ENCODE measurements at places on chromosomes 3 and 15.
A peak's percentile ranks its signal among the peaks of the same experiment; 100 is the strongest.

DNA sequence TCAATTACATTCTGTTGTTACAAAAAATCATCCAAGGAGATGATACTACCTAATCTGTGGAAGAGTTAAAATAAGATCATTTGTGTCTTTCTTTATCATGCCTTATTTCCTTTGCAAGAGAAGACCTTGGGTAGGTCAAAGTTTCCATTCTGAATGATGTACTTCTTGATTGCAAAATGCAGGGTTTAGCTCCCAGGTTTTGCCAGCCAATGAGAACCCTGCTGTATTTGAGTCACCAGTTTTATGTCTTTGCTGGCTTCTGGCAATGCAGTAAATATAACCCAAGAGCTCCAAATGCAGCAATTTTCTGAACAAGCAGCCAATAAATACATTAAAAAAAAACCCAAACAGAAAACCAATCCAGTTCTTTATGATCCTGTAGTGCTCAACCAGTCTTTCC lies 204.9 kb downstream of the CADPS start:
- DNase-seq = no peak

- no peak for DNase-seq
Measured at GRCh38 chr15:54772663-54773062, 424.1 kb downstream of the RSL24D1 start.

GRCh38 chr3:31531992-31532586 lies 636 bp upstream of the STT3B start:
- peak; percentile 71 for DNase-seq

DNA sequence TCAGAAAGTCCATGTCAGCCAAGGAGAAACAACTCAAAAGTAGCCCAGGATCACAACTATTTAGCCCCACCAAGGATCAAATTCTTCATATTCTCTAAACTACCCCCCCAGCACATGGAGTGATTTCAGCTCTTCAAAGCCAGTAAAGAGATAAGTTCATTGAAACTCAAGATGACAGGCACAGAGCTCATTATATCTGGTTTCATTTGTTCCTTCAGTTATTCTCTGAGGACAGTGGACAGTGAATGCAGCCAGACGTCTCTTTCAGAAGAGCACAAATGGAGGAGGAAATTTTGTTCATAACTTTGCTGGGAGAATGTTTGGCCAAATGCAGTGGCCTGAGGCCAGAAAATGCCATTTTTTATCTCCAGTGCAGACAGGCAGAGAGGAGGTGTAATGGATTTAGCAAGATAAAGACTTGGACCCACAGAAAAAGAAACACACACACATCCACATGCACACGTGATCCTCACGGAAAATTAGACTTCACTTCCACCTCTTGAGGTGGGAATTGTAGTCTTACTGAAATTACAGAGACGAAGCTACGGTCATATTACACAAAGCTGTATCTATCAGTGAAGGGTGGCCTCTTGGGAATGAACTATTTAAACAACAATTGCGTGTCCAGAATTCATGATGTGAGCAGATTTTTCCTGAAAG lies 64.6 kb downstream of the HES1 start:
- no peak for DNase-seq

DNA sequence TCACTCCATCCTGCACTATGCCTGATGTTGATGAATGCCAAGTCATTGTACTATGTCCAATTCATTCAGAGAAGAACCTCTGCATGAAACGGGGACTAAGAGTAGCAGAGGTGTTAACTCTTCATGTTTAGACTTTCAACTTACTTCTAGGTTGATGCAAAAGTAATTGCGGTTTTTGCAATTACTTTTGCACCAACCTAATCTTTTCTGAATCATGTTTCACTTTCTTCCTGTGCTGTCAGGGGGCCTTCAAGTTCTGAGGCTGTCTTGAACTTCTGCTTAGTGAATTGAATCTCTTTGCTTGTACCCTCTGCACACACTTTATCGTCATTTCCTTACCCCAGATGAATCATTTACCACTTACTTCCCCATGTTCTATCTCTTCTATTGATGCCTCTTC lies 636.2 kb downstream of the NAALADL2 start:
- DNase-seq = no peak

DNA sequence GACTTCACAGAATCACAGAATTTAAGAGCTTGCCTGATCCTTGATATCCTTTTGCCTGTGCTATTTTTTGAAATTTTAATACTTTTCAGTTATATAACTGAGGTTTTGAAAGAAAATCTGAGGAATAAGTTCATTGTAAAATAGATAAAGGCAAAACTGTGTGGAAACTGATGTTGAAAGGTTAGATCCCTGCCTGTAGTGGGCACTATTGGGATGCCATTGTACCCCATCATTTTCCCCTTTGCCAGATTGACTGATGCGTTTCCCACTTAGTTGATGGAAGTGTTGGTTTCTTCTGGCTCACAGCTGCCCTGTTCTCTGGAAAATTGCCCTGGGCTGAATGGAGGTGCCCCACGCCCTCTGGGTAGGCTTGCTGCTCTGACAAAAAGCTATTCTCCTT lies 387.9 kb downstream of the RBMS3 start:
- no peak for DNase-seq

DNA sequence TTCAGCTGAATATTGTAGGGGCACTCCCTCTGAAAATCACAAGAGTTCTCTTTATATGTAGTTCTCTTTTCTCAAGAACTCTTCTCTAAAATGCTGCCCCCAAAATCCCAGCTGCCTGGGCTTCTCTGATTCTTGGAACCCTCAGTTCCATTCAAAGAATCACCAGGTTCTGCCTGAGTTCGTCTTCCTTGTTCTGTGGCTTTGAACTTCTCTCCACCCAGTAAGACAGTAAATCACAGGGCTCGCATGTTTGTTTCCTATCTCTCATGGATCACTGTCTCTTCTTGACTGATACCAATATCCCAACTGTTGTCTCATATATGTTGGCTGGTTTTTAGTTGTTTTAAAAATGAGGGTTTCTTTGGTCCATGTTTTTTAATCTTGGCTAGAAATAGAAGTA lies 359.5 kb upstream of the CBLB start:
- no peak for DNase-seq

GRCh38 chr15:96264801-96265515 lies 65.5 kb upstream of the NR2F2 start:
- no peak for DNase-seq

DNA sequence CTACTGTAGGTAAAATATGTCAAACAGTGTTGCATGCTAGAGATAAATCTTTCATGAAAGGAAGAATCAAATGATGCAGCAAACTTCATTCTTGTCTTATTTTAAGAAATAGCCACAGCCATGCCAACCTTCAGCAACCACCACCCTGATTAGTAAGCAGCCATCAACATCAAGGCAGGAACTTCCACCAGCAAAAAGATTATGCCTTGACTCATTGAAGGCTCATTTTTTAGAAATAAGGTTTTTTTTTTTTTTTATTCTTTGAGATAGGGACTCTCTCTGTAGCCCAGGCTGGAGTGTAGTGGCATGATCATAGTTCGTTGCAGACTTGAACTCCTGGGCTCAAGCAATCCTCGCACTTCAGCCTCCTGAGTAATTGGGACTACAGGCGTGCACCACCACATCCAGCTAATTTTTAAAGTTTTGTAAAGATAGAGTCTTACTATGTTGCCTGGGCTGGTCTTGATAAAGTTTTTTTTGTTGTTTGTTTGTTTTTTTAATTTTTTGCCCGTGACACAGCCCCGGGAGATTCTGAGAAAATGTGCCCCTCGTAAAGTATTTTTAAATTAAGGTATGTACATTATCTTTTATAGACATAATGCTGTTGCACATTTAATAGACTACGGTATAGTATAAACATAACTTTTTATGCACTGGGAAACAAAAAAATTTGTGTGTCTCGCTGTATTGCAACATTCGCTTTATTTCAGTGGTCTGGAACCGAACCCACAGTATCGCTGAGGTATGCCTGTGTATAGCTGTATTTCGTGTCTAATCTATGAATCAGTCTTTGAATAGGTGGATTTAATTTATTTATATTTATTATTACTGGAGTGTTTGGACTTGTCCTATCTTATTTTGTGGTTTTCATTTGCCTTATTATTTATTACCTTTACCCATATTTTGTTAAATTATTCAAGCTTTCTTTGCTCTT lies 23.3 kb downstream of the SNRK start:
- DNase-seq = no peak

DNA sequence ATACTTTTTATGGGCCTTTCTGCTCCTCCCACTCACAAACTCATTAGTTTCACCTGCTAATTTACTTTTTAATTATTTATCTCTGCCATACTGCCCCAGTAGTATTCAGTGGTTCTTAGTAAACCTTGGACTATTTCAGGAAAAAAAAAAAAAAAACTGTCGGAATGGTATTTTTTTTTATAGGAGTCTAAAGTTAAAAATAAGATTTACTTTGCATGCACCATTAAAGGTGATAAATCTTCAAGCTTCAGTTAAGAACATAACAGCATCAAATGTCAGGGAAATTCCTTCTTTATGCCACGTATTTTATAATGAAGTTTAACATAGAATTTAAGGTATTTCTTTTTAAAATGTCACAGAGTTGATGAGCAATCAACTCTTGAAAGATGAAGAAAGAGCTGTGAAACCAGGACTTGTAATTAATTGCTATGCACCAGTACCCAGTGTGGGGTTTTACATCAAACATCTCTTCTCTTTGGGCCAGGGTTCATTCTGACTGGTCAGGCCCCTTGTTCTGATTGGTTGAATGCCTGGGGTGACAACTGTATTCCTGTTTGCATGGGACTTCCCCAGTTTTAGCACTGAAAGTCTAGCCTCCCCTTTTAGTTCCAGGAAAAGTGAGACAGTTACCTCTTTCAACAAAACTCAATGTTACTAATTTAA lies 40.3 kb upstream of the PTPRG start:
- no peak for DNase-seq

DNA sequence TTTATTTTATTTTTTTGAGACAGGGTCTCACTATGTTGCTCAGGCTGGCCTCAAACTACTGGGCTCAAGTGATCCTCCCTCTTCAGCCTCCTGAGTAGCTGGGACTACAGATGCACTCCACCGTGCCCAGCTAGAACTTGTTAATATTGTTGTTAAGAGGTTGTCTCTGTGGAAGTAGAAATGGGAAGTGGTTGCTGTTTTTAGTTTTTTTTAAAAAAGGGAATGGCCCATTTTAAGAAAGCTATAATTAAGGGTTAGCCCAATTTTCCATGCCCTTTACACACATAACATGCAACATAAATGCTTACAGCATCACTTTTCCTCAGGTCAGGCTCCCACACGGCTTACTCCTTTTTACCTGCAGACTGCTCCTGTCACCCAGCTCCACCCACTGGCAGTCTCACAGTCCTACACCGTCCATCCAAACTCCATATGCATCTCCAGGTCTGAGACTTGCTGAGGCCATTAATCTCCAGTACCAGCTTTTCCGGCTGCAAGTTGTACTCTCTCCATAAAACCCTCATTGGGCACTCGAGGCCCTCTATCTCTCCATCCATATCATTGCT lies 19.8 kb downstream of the MORC1 start:
- no peak for DNase-seq

GRCh38 chr15:67059127-67059553 lies 6.3 kb upstream of the SMAD3 start:
- DNase-seq = no peak

- no peak for DNase-seq
Measured at GRCh38 chr3:169841171-169841570, 28.5 kb upstream of the LRRC34 start.

- no peak for DNase-seq
Measured at GRCh38 chr3:64244011-64244942, 19.0 kb upstream of the PRICKLE2 start.

DNA sequence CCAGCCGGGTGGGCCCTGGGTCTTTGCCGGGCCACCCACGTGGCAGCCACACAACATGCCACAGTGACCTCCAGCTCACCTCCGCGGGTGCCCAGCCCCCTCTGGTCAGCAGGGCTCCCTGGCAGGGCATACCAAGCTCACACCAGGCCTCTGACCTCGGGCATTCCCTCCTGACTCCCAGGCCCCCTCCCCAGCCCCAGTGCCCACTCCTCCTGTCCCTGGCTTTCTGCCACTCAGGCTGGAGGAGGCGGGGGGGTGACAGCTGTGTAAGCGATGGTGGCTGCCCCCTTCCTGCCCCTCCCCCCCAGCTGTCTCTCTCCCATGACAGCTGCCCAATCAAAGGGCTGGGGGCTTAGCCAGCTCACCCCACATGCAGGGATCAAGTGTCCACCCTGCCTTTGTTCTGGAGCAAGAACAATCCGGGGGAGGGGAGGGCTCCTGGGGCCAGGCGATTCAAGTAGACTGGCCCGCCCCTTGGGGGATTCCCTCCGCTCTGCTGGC lies 3.3 kb downstream of the PCBP4 start:
- no peak for DNase-seq

- peak; percentile 80 for DNase-seq
Measured at GRCh38 chr3:124032311-124032880, 40.5 kb upstream of the ROPN1 start.

DNA sequence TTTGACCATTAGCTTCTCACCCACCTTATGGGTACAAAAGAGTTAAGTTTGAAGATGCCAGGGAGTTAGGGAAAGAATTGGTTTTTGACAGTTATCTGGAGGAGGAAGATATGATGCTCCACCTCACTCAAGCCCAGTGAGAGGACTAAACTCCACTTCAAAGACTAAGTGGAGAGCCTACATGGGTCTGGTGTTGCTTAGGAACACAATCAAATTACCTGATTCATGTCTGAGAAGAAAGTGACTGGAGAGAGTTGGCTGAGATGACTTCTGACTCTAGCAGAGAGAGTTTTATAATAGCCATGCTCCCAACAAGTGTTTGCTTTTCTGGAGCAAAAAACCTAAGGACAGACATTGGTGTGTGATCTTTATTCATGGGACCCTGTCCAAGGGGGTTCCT lies 43.3 kb downstream of the SUCNR1 start:
- DNase-seq = no peak

DNA sequence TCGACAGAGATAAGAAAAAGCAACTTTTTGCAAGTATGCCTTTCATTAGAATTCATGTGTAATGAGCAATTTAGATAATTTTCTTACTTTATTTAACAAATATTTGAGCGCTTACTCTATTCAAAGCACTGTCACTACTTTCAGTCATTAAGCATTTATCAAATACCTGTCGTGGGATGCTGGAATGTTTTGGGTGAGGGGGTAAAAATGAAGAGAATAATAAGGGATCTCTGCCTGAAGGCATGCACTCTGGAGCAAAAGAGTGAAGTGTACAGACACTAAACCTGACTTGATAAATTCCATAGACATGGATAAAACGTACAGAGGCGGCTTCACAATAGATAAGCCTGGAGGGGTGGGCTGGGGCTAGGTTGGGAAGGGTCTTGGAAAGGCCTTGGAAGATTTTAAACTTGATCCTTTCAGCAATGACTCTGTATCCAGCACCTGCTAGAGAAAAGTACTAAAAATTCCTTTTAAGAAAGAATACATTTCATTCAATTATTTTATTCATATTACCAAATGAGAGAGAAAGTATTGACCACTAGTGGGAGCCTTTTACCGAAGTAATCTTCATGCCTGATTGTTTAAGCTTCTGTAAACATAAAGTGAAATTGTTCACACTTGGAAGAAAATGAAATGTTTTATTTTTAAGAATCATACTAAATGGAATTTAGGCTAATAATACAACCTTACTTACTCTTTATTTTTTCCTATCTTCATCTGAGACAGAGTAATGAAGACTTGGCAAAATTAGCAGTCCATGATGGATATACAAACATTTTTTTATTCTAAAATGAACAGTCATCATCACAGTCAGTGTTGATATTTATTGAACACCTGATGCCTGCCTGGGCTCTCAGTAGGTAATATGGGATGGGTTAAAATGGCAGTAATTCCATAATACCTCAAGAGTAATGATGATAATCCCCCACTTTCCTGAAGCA lies 113.2 kb downstream of the PPP2R3A start:
- DNase-seq = no peak

All from NCI-H2107 (cell line).